ENCODE measurements at places on chromosomes 1 and 21.

DNA sequence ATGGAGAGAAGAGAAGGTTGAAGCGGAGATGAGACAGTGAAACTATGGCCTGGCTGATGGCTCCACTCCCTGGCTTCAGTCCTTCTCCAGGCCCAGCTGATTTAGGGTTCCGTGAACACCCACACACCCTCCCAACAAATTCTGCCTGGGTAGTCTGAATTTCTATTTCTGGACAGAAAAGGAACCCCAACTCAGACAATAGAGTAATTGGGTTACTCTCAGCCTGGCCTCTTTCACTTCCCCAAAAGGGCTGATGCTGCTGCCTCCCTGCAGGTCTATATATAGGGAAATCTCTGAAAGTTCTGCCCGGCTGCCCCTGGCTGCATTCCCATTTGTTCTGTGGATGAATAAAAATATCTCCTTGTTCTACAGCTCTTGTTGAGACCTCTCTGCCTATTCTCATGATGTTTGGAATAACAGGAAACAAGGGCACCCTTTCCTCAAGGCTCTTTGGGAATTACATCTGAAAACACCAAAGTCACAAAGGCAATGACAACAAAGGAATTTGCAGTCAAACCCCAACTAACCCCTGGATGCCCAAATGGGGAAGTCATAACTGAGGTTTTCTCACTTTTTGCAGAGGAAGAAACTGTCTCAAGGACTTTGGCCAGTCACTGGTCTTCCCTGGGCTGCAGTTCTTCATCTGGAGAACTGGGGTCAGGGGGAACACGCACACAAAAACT, 11.4 kb upstream of the ZSCAN20 start:
- no peak for DNase-seq

DNA sequence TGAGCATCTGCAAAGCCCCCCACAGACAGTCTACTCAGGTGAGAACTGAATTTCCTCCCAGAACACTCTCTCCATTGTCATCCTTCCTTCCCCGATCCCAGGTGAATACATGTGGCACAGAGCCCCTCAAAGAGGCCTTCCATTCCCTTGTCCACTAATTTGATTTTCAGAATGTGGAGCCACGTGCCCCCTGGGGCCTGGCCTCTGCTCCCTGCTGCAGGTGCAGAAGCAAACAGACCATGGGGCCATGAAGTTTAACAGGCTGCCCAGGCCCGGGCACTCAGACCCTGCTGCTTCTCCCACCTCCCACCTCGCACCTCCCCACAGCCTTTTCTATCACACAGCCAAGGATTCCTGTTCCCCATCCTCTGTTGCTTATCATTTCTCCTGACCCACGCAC, 243.8 kb upstream of the RAB4A start:
- no peak for DNase-seq

DNA sequence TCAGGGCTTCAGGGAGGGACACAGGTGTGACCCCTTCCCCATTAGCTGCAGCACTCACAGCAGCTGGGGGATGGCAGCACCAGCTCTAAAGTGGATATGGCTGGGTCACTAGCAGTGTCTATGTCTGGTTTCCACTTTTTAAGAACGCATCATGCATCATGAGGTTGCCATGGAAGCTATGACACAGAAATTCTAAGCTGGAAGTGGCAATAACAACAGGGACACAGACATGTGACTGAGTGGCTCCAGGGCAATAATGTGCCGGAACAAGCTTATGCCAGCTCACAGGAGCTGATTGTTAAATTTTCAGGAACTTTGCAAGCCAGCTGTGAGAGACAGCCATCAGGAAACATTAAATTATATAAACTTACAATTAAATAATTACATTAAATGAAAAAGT, 51.2 kb upstream of the NFASC start:
- DNase-seq = no peak

GRCh38 chr1:198934426-198934825, 295.6 kb downstream of the PTPRC start:
- DNase-seq = no peak

DNA sequence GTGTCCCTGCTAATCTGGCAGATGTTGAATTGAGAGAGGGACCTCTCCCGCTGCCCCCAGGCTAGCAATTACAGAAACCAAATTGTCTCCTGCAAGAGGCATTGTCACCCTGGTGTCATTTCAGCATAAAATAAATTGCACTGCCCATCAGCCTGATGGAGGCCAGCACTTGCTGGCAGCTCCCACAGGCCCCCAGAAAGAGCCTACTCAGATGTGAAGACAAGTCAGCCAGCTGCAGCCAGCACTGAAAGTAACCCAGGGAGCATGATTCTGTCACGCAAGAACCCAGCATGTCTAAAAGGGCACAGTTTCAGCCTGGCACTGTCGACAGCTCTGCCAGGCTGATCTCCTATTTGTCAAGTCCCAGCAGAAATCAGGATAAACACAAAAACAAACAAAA, 110.3 kb upstream of the CTTNBP2NL start:
- DNase-seq = no peak

DNA sequence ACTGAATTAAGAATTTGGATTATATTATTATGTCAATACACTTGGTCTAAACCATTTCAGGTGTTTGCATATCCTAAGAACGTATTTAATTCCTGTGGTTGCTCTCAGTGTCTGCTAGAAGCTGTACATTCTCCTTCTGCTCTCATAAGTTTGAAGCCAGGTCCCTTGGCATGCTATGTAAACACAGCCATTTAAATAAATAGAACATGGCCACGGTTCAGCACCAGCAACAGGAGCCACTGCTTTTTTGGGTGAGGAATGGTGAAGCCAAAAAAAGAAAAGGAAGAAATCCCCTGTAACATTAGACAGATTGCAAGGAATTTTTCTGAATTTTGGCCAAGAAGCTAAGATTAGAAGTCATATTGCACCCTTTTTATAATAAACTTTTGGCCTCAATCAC, 19.1 kb downstream of the CCN1 start:
- DNase-seq = no peak

GRCh38 chr1:203512848-203513584, 19.1 kb downstream of the OPTC start:
- peak; percentile 88 for DNase-seq

DNA sequence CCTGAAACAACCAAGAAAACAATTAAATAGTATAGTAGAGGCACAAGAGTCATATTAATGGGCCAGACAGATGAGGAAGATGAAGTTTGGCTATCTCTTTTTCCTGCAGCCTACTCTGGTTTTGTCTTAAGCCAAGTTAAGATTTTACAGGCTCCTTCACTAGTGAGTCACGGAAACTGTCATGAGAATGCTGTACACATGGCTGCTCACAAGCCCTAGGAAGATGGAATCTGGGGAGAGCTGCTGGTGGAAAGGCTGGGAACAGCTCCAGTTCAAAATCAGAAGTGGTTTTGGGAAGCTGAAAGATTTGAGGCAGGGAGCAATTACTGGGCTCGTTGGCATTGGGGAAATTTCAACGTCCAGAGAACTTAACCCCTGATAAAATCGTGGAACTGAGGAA, 46.4 kb upstream of the S1PR1 start:
- DNase-seq = peak; percentile 6

- DNase-seq = no peak
Observed at GRCh38 chr1:111270771-111271463, 19.7 kb upstream of the CHIA start.

DNA sequence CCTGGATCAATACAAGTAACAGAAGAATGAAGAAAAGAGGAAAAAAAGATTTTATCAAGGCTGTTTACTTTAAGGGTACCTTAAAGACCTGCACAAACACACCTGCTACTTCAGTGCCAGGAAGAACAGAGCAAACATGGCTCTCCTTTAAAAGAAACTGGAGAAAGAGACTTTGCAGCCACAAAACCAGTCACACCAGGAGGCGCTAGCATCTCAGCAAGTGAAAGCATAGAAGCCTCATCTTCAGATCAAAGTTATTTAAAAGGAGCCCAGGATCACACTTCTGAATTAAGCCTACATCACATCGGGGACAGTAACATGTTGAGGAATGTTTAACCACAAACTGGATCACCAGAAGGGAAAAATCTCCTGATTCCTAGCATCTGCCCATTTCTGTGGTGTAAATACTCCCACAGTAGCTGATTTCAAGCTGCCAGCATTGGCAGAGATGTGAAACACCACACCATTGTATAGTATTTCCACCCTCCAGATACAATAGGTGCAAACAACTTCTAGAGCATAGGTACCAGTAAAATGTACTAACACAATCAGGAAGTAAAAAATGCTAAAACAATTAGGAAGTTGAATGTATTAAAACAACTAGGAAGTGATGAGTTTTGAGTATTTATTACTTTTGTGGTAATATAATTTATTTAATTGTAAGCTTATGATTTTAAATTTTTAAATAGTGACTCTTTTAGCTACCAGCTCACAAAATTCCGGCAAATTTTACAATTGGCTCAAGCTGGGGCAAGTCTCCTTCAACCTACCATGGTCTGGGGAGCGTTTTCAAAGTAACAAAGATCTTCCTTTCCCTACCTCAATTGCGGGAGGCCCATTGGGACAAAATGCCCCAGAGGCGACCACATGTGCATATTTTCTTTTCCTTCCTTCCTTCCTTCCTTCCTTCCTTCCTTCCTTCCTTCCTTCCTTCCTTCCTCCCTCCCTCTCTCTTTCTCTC, 105.3 kb upstream of the CLDN14 start:
- DNase-seq = no peak

DNA sequence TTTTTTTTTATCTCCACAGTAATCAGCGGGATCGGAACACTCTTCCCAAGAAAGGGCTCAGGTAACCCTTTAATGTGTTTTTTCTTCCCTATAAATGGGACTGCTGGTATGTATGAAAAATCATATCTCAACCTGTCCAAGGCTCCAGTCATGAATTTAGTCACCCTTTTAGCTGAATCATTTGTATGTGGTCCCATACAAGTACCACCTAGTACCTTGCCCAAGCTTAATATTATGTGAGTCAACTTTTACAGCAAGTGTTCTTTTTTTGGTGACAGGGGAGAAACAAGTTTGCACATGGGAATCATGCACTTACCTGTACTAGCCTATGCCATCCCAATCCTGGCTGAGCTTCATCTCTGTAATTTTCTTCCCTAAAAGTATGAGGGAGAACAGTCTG, 43.7 kb upstream of the IPO9 start:
- no peak for DNase-seq

- DNase-seq = no peak
Observed at GRCh38 chr1:9649769-9650168, 1.8 kb upstream of the PIK3CD start.

DNA sequence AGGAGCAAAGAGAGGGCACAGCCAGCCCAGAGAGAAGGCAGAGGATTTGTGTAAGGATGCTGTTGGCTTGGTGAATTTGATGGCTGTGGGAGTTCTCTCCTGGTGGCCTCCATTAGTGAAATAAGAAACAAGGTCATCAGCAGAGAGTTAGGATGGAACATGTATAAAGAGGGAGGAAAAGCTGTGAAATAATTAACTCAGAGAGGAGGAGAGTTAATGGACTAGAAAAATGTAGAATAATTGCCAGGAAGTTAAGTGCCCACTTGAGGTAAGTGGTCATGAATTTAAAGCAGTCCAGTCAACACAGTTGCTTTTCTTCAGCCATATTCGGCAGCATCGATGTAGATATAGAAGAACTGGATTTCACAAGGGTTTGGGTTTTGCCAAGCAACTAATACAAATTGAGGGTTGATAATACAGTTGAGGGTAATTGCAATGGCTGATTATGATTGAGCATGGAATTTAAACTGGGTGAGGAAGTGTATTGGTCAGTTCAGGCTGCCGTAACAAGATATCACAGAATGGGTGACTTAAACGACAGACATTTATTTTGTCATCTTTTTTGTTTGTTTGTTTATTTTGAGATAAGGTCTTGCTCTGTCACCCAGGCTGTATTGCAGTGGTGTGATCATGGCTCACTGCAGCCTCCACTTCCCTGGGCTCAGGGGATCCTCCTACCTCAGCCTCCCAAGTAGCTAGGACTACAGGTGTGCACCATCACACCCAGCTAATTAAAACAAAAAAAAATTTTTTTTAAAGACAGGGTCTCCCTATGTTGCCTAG, 31.7 kb upstream of the KLF17 start:
- no peak for DNase-seq

- DNase-seq = no peak
Observed at GRCh38 chr1:200925831-200926230, 31.1 kb downstream of the INAVA start.

DNA sequence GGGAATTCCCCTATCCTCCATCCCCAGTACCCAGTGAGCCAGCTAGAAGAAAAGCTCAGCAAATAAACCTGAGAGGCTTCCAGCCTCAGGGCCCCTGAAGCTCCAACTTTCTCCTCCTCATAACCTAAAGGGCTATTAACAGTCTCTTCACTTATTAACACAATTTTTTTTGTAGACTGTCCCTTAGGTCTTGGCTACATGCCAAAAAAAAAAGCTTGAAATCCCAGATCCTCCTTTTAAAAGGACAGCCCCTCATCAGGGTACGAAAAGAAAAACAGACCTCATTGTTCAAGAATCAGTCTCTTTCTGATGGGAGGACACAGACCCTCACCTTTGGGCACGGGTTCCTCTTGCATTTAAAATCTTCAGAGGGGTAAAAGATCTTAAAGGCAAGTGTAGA, 72.8 kb upstream of the CD1D start:
- DNase-seq = peak; percentile 27

DNA sequence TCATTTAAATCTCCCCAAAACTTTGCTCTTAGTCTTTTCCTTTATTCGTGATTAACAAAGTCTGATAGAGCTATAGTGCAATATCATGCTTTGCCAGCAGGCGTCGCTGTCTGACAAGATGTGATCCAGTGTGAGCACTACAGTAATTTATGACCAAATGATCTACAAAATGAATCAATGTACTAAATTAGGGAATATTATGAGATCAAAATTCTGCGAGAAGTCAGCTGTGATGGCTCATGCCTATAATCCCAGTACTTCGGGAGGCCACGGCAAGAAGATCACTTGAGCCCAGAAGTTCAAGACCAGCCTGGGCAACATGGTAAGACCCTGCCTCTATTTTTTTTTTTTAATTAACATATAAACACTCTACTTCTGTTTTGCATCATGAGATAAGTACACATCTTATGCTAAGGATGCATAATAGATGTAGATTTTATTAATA, 3.6 kb upstream of the SPSB1 start:
- DNase-seq = peak; percentile 71

GRCh38 chr1:29249170-29249691, 12.9 kb downstream of the PTPRU start:
- peak; percentile 68 for DNase-seq

DNA sequence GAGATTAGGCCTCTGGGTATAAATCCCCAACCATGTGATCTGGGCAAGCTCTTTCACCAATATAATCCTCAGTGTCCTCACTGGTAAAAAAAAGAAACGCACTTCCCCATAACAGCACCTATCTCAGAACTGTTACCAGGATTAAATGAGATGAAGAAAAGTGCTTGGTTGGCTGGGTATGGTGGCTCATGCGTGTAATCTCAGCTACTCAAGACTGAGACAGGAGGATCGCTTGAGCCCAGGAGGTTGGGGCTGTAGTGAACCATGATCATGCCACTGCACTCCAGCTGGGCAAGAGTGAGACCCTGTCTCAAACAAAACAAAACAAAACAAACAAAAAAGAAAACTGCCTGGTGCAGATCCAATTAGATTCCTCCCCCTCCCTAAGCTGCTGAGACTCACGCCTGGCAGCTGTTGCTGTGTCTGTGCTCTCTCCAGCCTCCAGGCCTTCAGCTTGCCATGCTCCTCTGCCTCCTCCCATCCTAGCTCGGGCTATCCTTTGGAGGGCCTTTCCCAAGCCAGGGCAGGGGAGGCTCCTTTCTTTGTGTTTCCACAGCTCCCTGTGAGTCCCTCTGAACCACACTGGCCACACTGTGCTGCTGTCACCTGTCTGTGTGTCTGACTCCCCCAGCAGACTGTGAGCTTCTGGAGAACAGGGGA, 19.0 kb downstream of the CYB5RL start:
- no peak for DNase-seq

All from hepatocyte (in vitro differentiated cells).